ENCODE measurements at places on chromosomes 13 and 19. TPM values are rescaled to one million over a fixed set of nuclear protein-coding genes. Genes with fewer than 3 reads are reported as not detected.

DNA sequence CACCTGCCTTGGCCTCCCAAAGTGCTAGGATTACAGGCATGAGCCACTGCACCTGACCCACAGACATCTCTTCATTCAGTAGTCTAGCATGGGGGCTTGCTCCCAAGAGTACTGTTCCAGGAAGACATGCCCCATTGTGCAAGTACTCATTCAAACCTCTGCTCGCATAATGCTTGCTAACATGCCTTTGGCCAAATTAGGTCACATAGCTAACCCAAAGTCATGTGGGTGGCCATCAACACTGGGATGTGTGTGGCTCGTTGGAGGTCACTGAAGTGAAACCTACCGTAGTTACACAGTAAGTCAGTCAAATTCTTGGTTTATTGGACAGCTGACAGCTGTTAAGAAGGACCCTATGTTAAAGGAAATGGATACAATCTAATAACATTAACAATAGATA, 20.3 kb downstream of the RFXAP start:
- H3K27ac ChIP-seq: no peak overlapping the region
- no peak for DNase-seq
- H3K36me3 ChIP-seq: peaks cover 9% of the 10 kb centered on the region
- no peaks in the 10 kb centered on the region for H3K4me1 ChIP-seq

GRCh38 chr13:101452519-101453485, at the start of gene ITGBL1:
Gene ITGBL1, plus strand, starts transcription at chr13:101452675. Its CDS starts 159 bp downstream, at chr13:101452834.
- H3K4me3 ChIP-seq: no peak within 1 kb of the TSS
- no peaks in the 10 kb centered on the region for H3K4me1 ChIP-seq
- no peak within 1 kb of the TSS for H3K27ac ChIP-seq

DNA sequence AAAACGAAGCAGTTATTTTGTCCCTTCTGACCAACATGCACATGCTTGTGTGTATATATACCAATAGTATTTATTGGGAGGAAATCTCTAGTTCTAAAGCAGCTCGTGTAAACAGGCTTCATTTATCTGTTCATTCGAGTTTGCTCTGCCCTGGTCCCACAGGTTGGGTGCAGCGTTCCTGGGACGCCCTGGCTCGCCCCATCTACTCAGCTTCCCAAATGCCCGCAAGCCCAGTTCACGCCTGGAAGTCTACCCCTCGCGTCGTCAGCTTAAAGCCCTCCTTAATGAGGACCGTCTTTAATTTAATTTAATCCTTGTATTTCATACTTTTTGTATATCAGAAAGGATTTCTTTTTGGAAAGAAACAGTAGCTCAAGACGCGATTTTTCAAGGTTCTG, 604 bp downstream of the THSD1 start:
- no peak for DNase-seq
- peaks cover 32% of the 10 kb centered on the region for H3K27me3 ChIP-seq
- peak overlapping the region; percentile 54 for H3K4me3 ChIP-seq
- H3K4me1 ChIP-seq: peaks cover 21% of the 10 kb centered on the region

- no peak for DNase-seq
- H3K4me3 ChIP-seq: no peak overlapping the region
- no peaks in the 10 kb centered on the region for H3K4me1 ChIP-seq
- no peaks in the 10 kb centered on the region for H3K36me3 ChIP-seq
- H3K27me3 ChIP-seq: peaks cover 1% of the 10 kb centered on the region
- no peak overlapping the region for H3K27ac ChIP-seq
These were observed 19.3 kb upstream of the FREM2 start for GRCh38 chr13:38667526-38668109.

DNA sequence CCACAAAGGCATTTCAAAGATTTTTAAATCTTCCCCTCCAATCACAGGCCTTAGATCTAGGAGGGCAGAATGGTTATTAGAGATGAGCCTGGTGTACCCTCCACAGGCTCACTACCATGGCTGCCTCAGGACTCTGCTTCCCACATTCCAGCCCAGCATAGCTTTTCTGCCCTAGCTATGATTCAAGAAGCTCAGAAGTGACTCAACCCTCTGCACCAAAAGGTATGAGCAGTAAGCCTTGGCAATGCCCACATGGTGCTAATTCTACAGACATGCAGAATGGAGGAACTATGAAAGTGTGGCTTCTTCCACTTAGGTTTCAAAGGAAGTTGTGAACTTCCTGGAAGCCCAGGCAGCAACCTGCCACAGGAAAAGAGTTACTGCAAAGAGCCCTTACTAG, 786.2 kb downstream of the SLITRK6 start:
- no peak overlapping the region for H3K27ac ChIP-seq
- H3K4me3 ChIP-seq: no peak overlapping the region
- DNase-seq: no peak
- H3K36me3 ChIP-seq: no peaks in the 10 kb centered on the region

DNA sequence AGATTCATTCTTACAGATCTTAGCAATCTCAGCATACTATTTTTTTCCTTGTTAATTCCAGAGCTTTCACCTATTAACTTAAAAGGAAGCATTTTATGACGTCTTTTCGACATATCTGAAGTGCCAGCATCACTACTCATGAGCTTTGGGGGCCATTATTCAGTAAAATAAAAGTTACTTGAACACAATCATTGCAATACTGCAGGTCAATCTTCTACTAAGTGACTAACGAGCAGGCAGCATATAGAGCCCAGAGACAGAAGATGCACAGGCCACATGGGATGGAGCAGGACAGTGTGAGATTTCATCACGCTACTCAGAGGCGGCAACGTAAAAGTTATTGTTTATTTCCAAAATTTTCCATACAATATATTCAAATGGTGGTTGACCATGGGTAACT, 382.6 kb downstream of the PCDH9 start:
- DNase-seq: no peak
- no peak overlapping the region for H3K27ac ChIP-seq
- no peaks in the 10 kb centered on the region for H3K27me3 ChIP-seq
- no peaks in the 10 kb centered on the region for H3K36me3 ChIP-seq

DNA sequence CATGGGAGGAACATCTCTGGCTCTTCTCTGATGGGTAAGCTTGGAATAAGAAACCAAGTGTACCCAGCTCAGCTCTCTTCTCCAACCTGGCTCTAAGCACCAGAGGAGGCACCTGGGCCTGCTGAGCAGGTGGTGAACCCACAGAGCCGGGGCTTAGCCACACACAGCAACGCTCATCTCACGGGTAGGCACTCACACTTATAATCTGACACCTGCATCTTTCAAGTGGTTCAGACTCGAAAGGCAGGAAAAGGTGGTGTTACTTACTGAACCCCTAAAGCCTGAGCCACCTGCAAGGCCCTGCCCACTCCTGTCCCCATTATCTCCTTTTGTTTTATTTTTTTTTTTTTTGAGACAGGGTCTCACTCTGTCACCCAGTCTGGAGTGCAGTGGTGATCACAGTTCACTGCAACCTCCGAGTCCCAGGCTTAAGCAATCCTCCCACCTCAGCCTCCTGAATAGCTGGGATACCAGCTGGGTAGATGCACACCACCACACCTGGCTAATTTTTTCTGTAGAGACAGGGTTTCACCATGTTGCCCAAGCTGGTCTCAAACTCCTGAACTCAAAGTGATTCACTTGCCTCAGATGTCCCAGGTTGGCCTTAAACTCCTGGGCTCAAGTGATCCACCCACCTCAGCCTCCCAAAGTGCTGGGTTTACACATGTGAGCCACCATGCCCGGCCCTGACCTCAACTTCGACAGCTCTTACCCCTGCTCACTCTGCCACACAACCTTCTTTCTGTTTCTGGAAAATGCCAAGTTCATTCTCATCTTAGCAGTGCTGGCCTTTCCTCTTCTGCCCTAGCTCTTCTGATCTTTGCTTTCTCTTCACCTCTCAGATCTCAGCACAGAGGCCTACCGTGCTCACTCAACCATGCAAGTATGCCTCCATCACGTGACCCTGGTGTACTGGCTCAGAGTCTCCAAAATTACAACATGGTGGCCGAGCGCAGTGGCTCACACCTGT, 9.7 kb downstream of the FBXL12 start:
- H3K4me3 ChIP-seq: no peak overlapping the region
- peaks cover 20% of the 10 kb centered on the region for H3K4me1 ChIP-seq
- H3K27me3 ChIP-seq: no peaks in the 10 kb centered on the region
- DNase-seq: peak; percentile 63
- H3K27ac ChIP-seq: peak overlapping the region; percentile 84

DNA sequence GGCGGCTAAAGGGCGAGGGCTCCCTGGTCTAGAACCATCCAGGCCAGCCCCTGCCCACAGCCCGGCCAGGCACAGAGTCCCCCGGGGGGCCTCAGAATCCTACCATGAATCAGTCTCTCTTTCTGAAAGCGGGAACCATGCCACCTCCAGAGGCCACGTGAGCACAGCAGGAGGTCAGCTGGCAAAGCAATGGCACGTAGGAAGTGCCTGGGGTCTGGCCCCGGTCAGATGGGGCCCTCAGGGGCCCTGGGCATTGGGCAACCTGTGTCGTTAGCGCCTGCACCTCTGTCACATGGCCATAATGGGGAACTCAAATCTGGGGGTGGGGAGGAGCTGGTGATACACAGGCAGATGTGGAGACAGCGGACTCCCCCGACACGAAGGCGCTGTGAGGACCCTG, 8.8 kb downstream of the MFSD12 start:
- H3K36me3 ChIP-seq: peaks cover 10% of the 10 kb centered on the region
- no peak for DNase-seq
- peaks cover 19% of the 10 kb centered on the region for H3K4me1 ChIP-seq
- H3K4me3 ChIP-seq: no peak overlapping the region
- peak overlapping the region; percentile 5 for H3K27ac ChIP-seq
- H3K27me3 ChIP-seq: no peaks in the 10 kb centered on the region

DNA sequence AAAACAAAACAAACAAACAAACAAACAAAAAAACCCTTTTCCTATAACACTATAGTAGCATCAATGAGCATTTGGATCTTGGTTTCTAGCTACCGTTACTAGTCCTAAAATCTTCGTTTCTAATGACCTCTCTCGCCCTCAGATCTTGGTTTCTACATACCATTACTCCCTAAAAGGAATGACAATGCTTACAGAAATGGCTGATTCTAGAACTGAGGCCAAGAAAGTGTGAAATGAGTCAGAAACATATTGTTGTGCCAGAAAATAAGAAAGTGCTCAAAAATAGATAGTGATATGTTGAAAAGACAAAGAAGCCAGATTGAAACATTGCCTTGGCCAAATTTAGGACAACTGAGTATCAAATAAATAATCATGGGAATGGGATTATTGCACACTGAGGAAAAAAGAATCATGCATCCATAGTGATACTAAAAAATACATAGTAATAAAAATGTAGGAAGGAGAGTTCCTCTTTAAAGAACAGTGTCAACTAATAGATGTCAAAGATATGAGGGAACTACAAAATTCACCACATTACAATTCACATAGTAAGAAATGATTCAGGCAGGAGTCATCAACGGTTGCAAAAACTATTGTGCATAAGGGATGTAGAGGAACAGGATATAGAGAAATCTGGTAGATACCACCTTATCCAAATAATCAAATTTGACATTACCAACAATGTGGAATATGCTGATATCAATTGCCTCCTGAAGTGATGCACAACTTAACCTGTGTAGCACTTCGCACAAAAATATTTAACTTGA, 386.6 kb downstream of the DIAPH3 start:
- no peak overlapping the region for H3K4me3 ChIP-seq
- DNase-seq: no peak
- H3K27ac ChIP-seq: no peak overlapping the region
- peaks cover 2% of the 10 kb centered on the region for H3K36me3 ChIP-seq

DNA sequence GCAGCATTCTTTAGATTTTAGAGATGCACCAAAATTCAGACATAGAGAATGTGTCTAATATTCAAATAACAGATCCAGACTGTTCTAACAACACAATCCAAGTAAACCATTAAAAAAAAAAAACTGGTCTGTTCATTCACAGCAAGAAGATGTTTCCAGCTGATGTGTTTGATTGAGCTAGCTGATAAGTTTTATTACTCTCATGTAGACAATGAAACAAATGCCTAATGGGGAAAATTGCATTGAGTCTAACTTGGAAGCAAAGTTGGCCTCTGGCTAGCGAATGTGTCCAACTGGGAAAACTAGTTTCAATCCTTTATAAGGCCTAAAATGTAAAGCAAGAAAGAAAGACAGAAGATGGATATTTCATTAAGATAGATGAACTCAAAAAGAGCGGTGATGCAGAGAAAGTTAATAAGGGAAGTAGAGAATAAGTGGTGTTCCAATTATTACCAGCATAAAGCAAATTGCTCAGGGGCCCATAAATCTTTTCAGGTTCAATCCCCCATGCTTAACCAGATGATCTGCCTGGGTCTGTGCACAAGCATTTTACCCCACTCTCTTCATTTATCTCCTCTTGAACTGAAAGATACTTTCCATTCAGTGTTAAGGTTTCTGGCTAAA, 54.2 kb downstream of the PCDH9 start:
- no peaks in the 10 kb centered on the region for H3K27me3 ChIP-seq
- no peak for DNase-seq
- no peaks in the 10 kb centered on the region for H3K4me1 ChIP-seq

- no peaks in the 10 kb centered on the region for H3K27me3 ChIP-seq
- H3K4me3 ChIP-seq: no peak overlapping the region
- H3K27ac ChIP-seq: no peak overlapping the region
- no peak for DNase-seq
- H3K36me3 ChIP-seq: no peaks in the 10 kb centered on the region
- H3K4me1 ChIP-seq: peaks cover 4% of the 10 kb centered on the region
These were observed 62.5 kb downstream of the RFX2 start for GRCh38 chr19:6047741-6048251.

DNA sequence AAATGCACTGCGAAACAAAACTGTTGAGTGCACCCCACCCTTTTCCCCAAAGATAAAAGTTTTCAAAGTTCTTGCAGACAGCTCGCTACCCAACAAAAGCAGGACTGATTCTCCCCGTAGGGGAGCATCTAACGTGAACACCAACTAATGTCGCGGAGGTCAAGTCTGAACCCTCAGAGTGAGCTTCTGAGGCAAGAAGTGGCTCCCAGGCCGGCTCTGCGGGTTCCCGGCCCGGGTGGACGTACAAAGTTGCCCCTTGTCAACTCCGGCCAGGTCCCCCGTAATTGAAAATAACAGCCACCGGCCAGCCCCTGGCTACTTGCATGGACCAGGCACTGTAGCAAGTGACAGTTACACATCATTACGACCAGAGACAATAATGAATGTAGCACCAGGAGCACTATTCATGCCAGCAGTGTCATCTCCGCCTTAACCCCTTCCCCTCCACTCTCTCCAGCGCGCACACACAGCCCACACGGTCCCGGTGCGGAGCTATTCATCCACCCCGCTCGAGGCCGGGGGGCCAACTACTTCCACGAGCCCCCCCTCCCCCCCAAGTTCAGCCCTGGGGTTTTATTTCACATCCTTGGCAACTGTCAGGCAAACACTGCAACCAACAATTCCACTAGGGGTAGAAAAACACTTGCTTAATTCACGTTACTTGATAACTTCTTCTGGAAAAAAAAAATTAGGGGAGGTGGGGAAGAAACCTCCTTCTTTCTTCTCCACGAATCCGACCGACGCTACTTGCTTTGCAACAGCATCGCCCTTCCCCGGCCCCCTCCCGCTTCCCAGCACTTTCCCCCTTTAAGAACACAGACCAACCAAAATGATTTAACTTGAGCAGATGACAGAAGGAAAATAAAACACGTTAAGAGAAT, 1.2 kb downstream of the KLF12 start:
- H3K4me3 ChIP-seq: peak overlapping the region; percentile 97
- peaks cover 41% of the 10 kb centered on the region for H3K4me1 ChIP-seq
- peaks cover 21% of the 10 kb centered on the region for H3K36me3 ChIP-seq
- peak; percentile 41 for DNase-seq

GRCh38 chr13:106468744-106469590, 66.5 kb downstream of the EFNB2 start:
- no peak overlapping the region for H3K27ac ChIP-seq
- H3K27me3 ChIP-seq: no peaks in the 10 kb centered on the region
- H3K4me3 ChIP-seq: no peak overlapping the region
- no peaks in the 10 kb centered on the region for H3K4me1 ChIP-seq

RXFP2 gene
- total RNA-seq: not detected

POSTN gene
- not detected for total RNA-seq

CRLF1 gene
- not detected for total RNA-seq

CCDC194 gene
- total RNA-seq: 3.7 TPM

CNN1 gene
- not detected for total RNA-seq

ZNF223 gene
- not detected for total RNA-seq

NPAS1 gene
- not detected for total RNA-seq

ZNF44 gene
- total RNA-seq: 15.5 TPM
